A549 treated with Mapracorat at 1 μM for 4 hours (cell line): ENCODE measurements at places on chromosomes 11 and 22. TPM values are rescaled to one million over a fixed set of nuclear protein-coding genes. Genes with fewer than 3 reads are reported as not detected.

Gene KCNJ1
- total RNA-seq: 0.06 TPM in 1 of 5 replicates, not detected in the others

Gene TTC38
- total RNA-seq: 11.1 to 14.0 TPM (median 13.1 TPM) in 5 replicates

Gene PARVG
- total RNA-seq: not detected in 5 replicates

Gene RGL4
- not detected in 5 replicates for total RNA-seq

Gene TH
- total RNA-seq: 0.11 to 0.35 TPM (median 0.22 TPM) in 3 of 5 replicates, not detected in the others

Gene NLRP10
- not detected in 5 replicates for total RNA-seq
